ENCODE measurements at places on chromosomes 11 and 22.
A peak's percentile ranks its signal among the peaks of the same experiment; 100 is the strongest.

- no peak for DNase-seq
Observed at GRCh38 chr22:31119026-31119717, 3.6 kb upstream of the INPP5J start.

DNA sequence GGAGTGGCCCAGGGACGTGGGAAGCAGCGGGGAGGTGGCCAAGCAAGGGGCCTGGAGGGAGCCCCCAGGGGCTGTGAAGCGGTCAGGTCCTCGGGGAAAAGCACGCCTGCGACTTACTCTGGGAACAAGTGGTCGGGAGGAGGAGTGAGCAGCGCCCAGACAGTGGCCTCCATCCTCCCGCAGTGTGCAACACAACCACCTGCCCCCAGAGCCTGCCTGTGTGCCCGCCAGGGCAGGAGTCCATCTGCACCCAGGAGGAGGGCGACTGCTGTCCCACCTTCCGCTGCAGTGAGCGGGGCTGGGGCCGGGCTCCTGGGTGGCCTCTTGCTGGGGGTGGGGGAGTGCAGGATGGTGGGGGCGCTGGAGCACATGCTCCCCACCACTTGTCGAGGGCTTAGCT is 35.0 kb downstream of the MUC5B start:
- DNase-seq: no peak

DNA sequence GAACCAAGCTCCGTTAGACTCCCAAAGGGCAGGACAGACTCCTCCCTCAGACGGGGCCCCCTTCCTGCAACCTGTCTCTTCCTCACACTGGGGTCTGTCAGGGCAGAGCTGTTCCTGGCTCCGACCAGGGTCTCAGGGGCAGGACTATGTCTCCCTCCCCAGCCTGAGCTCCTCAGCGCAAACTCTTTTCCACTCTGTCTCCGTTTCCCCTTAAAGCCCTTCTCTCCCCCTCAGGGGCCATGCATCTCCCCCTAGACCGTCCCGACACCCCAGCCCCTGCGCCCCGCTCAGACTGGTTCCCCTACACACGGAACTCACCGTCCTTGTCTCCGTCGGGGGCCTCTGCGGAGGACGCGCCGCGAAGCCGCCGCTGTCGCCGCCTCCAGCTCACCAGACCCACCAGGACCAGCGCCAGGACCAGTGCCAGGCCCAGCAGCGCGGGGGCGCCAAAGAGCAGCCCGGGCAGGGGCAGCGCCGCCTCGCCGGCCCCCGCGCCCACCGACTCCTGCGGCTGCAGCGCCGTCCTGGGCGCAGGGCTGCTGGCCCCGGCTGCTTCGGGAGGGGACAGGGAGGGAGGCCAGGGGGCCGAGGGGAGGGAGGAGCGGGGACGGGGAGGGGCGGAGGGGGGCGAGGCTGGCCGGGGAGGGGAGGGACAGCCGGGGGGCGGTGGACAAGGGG is 684 bp downstream of the TNFRSF13C start:
- peak; percentile 75 for DNase-seq

GRCh38 chr22:21915624-21916308 is 36.9 kb downstream of the PPM1F start:
- DNase-seq: no peak

DNA sequence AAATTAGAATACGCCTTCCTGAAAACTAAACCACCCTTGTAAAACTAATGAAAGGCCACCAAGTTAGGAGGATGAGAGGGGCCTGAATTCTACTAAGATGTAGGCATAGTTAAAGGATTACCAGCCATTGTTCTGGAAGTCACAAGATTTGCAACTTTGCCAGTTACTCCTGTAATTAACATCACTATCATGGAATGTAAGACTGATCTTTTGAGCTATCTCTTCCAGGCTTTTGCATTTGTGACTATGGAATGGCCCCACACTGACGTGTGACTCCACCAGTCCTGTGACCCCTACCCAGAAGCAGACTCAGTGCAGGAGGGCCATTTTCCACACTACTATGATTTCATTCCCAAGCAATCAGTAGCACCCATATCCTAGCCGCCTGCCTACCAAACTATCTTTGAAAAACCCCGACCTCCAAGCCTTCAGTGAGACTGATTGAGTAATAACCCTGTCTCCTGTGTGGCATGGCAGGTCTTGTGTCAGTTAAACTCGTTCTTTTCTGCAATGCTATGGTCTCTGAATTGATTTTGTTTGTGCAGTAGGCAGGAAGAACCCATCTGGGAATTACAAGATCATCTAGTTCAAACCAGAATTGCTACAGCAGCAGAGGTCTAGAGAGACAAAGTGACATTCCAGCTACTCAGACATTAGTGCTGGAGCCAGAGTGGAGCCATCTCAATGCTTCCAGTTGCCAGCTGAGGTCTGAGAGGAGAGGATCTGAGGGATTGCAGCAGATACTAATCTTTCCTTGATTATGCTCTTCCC is 1.9 kb upstream of the CTSF start:
- DNase-seq: no peak

GRCh38 chr22:48218889-48219420 is 1456.5 kb downstream of the TBC1D22A start:
- no peak for DNase-seq

Data from stimulated activated CD4-positive, alpha-beta T cell treated with anti-CD3 and anti-CD28 coated beads, Interleukin-15, amount 100 ng/mL, for 1 hour (primary cell).